ENCODE measurements at places on chromosomes 3 and 15. TPM values are rescaled to one million over a fixed set of nuclear protein-coding genes. Genes with fewer than 3 reads are reported as not detected.

Gene INKA1
- polyA plus RNA-seq, result 3.0 TPM

Gene IL17RB
- 0.17 TPM for polyA plus RNA-seq

Gene ANXA2
- 135 TPM for polyA plus RNA-seq

Gene PLA2G4D
- not detected for polyA plus RNA-seq

Gene CCRL2
- polyA plus RNA-seq, result 1.9 TPM

Gene NOX5
- 0.03 TPM for polyA plus RNA-seq

Gene LRRIQ4
- polyA plus RNA-seq, result not detected

Gene SYNM
- 154 TPM for polyA plus RNA-seq

Gene WDR49
- 0.23 TPM for polyA plus RNA-seq

Gene CD276
- 85.4 TPM for polyA plus RNA-seq

Gene SLC22A13
- 0.07 TPM for polyA plus RNA-seq

Gene EXD1
- not detected for polyA plus RNA-seq
